ENCODE measurements at places on chromosomes 11 and 22.

DNA sequence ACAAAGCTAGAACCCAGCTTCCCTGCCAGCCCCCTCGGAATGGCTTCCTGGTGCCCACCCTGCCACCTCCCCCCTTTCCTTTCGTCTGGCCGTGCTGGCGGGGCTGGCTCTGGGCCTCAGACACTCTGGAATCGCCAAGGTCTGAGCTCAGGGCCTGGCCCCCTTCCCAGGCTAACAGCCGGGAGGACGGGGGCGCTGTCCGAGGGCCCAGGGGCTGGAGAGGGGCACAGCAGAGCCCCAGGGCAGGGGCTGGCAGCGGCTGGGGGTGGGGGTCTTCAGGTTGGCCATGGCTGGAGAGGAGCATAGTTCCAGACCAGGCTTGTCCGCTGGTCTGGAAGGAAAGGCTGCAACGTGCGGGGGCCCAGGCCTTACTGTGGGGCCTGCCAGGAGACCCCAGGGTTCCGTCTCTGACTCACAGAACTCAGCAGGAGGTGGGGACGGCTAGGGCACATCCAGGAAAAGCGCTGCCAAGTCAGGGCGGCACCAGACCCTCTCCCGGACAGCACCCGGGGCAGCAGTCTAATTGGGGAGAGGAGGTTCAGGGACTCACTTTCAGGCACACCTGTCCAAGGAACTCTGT lies 861 bp upstream of the LTBP3 start:
- no peak for DNase-seq

DNA sequence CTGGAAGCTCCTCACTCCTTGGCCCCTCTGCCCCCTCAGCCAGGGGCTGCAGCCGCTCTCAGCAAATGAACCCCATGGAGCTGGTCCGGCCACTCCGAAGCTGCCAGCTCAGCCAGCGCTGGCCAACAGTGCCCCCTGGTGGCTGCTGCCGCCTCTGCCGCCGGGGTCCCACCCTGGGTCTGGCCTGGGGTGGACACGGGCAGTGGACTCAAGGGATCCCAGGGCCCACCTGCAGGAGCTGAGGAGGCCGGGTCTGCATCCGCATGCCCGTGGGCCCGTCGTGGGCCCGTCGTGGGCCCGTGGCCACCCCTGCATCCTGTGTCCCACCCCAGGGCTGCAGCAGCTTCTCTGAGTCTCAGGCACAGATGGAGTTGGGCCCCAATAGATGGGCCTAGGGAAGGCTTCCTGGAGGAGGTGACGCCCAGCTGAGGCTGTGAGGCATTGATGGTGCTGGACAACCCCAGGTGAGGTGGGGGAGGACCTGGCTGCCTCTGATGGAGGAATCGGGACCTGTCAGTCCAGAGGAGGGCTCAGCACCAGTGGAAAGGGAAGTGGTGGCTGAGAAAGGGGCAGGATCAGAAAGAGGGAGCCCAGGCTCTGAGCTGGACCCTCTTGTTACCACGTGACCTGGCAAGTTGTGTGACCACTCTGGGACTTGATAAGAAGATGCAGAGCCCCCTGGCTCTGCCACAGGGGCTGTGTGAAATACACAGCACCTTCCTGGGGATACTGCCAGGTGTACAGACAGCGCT lies 522.3 kb downstream of the BRD1 start:
- peak; percentile 12 for DNase-seq

GRCh38 chr11:130571947-130572584 lies 123.6 kb downstream of the ADAMTS15 start:
- no peak for DNase-seq

DNA sequence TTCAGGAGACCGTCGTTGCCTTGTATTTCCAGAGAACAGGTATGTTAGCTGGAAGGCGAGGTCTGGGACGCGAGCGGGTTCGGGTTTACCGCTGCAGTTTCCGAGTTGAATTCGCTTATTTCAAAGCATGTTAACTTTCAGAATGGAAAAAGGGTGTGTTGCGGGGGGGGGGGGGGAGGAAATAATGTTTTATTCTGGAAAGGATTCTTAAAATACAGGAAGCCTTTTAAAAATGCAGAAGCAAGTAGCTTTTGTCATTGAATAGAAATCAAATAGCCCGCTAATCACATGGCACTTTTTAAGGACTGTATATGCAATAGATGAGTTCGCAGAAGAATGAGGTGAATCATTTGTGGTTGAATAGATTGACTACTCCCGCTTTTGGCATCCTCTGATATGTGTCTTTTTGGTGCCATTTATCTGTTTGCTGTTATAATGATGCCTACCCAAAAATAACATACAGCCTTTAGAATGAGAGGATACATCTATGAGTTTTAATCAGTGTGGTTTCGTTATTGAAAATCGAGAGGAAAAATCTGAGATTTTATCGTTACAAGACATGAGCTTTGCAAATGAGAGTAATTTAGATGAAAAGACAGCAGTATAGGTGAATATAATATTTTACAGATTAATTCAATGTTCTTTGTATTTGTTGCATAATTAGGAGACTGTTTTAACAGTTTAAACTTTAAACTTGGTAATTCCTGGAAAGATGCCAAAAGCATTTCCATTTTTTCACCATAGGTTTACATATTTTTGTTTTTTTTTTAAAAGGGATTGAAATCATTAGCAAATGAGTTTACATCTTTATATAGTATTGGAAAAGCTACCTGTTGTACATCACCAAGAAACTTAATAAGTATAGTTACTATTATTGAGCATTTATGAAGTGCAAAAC lies 1.7 kb downstream of the PDE3B start:
- no peak for DNase-seq

- DNase-seq, result no peak
Observed at GRCh38 chr11:86047275-86047991, 21.5 kb downstream of the PICALM start.

- no peak for DNase-seq
Observed at GRCh38 chr22:38424525-38425080, 30.4 kb downstream of the KCNJ4 start.

DNA sequence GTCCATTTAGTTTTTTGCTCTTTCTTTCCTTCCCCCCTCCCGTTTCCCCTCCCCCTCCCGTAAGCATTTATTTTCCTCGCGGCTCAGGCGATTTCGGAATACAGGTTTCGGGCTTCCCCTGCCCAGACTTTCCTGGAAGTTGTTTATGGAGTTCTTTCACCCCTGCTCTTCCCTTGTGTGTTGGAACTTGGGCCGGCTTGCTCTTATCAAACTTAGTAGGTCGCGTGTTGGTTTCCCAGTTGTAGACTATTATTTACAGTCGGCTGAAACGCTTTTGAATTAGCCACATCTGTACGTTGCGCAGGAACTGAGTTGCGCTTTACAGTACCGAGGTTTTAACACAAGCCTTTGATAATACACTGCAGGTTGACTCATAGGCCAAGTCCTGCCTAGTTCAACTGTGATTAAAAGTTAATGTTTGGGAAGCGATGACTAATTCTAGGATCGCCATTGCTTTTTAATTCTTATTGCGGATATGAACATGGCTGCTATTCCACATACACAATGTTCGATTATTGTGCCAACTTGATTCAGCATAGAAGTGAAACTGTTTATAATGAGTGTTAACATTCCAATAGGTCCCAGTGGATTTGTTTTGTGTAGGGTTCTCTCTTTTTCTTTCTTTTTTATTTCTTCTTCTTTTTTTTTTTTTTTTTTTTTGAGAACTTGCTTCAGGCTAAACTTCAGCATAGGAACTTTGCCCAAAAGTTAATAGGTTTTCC lies 1.7 kb downstream of the YAP1 start:
- no peak for DNase-seq

- DNase-seq, result no peak
Observed at GRCh38 chr11:31940371-31941037, 129.4 kb upstream of the PAX6 start.

- DNase-seq, result no peak
Observed at GRCh38 chr11:58654908-58655296, 32.4 kb downstream of the CNTF start.

GRCh38 chr11:20259506-20259905 lies 99.2 kb upstream of the DBX1 start:
- no peak for DNase-seq

- DNase-seq, result no peak
Observed at GRCh38 chr11:13205486-13205885, 72.1 kb upstream of the BMAL1 start.

GRCh38 chr11:27228906-27229290 lies 134.1 kb downstream of the CCDC34 start:
- DNase-seq, result no peak

All from NCI-H774 (cell line).